ENCODE measurements at places on chromosomes 3 and 15. TPM values are rescaled to one million over a fixed set of nuclear protein-coding genes. Genes with fewer than 3 reads are reported as not detected.

- no peak for DNase-seq
These were observed 2.2 kb downstream of the ZBED2 start for GRCh38 chr3:111592936-111593335.

DNA sequence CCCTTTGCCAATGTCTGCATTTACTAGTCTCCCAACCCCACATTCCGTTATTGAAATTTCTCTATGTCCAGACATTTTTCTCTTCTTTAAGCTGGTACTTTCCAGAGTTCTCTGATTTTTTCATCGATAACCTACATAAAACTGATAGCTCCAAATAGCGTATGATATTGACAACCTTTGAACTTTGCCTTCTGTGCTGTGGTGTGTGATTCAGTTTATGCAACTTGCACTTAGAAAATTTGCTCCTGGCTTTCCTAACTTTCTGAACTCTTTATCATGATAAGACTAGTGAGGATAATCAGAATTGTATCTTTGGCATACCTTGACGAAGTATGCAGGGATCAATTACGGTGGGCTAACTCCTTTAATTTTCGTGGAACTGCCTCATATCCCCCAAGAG is 1261.3 kb downstream of the SI start:
- no peak for DNase-seq

- DNase-seq, result no peak
These were observed 5.6 kb downstream of the TSEN2 start for GRCh38 chr3:12489832-12490231.

DNA sequence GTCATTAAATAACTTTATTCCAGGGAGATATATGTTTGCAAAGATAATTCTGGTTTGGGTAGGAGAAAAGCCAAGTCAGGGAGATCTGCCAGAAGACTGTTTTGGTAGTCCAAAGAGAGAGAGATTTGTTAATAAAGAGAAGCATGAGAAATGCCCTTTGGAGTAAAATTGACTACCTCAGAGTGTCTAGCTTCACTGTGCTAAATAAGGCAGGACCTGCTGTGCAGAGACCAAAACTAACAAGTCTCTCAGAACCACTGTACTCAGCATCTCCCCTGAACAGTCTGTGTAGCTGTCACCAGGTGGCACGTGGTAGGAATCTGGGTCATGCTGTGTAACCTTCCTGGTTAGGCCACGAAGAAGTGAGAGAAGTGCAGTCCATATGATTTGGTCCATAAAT is 31.6 kb upstream of the SLC35G2 start:
- DNase-seq, result no peak

- no peak for DNase-seq
These were observed 26.9 kb downstream of the RAB11A start for GRCh38 chr15:65896236-65896635.

DNA sequence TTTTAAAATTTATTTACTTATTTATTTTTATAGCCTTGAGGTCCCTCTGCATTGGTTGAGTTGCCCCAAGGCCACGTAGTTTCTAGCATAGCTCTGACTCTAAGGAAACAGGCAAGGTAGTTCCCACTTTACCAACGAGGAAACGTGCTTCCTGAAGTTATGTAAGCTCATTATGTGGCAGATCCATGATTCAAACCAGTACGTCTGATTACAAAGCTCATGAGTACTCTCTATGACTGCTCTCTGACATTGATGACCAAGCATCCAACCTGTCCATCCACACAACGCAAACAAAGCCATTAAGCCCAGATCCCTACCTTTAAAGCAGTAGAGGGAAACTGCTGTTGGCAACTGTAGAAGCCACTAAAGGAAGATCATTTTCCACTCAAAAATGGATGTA is 25.6 kb downstream of the WWTR1 start:
- DNase-seq, result no peak

- no peak for DNase-seq
These were observed 104.4 kb downstream of the FMN1 start for GRCh38 chr15:33089878-33090757.

- no peak for DNase-seq
These were observed 20.2 kb upstream of the CPOX start for GRCh38 chr3:98613616-98614015.

- no peak for DNase-seq
These were observed 56.5 kb upstream of the GOLGA6L2 start for GRCh38 chr15:23503576-23503975.

Gene KIF23
- 13.9 TPM for total RNA-seq

Gene PODXL2
- total RNA-seq, result 4.2 TPM

Gene EPHB1
- 1.00 TPM for total RNA-seq

Gene GCNT3
- total RNA-seq, result 30.2 TPM

Gene RPUSD2
- total RNA-seq, result 10.3 TPM

Gene NR1I2
- total RNA-seq, result not detected
